ENCODE measurements at places on chromosomes 2 and 18. TPM values are rescaled to one million over a fixed set of nuclear protein-coding genes. Genes with fewer than 3 reads are reported as not detected.
A peak's percentile ranks its signal among the peaks of the same experiment; 100 is the strongest.

The PMAIP1 gene
- 11.6 TPM for total RNA-seq

The POTEE gene
- 0.12 TPM for total RNA-seq

The CYS1 gene
- 0.52 TPM for total RNA-seq

The C2orf80 gene
- total RNA-seq: not detected

The NFE2L2 gene
- total RNA-seq: 179 TPM

The GRHL1 gene
- 123 TPM for total RNA-seq

The FAM161A gene
- total RNA-seq: 1.3 TPM

The PROKR1 gene
- total RNA-seq: not detected

The EGR4 gene
- total RNA-seq: not detected

The PRKAG3 gene
- not detected for total RNA-seq

The FHOD3 gene
- 3.0 TPM for total RNA-seq

The CHRNA1 gene
- not detected for total RNA-seq

The ERICH2 gene
- not detected for total RNA-seq

- no peak for ATAC-seq
Measured at GRCh38 chr18:44651478-44651877, 29.2 kb upstream of the SETBP1 start.

- no peak for ATAC-seq
Measured at GRCh38 chr2:196376984-196377877, 205.9 kb upstream of the STK17B start.

DNA sequence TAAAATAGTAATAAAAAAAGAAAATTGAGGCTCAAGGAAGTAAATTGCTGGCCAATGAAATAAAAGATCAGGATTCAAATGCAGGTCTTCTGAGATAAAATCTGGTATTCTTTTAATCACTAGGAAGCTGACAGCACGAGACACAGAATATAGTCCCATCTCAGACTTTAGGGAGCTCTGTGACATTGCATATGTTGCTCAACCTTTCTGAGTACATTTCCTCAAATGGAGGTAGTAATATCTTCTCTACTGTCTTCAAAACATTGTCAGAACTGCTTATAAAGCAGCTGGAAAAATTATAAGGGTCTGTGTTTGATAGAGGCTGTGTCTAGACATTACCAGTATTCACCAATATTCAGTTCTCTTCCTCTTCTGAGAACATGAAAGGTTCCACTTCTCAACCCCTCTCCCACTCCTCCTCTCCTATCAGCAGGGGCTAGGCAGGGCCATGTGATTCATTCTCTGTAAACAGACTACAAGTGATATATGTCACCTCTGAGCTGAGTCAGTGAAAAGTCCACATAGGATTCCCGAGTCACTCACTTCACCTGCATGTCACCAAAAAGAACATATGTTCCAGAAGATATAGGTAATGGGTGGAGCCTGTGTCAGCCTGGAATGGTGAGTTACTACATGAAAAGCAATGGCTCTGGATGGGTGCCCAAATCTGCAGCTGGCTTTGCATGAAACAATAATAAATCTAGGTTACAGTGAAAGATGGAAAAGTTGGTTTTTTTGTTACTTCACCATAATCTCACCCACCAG lies 7.1 kb downstream of the KCNE4 start:
- no peak for ATAC-seq

DNA sequence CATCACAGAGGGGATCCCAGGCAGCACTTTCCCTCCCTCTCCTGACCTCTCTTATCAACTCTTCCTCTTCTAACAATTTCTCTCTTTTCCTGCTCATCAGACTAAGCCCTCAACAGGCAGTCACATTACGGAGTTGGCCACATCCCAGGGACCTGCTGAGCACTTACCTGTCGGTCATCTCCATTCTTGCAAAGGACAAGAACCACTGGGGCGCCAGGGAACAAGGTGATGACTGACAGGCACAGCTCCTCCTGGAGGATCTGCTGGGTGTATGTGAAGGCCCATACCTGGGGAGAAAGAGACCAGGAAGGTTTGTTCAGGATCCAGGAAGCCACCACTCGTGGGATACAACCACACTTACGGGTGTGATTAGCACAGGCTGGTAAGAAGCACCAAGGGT lies 104.8 kb upstream of the CAPN13 start:
- ATAC-seq: no peak

DNA sequence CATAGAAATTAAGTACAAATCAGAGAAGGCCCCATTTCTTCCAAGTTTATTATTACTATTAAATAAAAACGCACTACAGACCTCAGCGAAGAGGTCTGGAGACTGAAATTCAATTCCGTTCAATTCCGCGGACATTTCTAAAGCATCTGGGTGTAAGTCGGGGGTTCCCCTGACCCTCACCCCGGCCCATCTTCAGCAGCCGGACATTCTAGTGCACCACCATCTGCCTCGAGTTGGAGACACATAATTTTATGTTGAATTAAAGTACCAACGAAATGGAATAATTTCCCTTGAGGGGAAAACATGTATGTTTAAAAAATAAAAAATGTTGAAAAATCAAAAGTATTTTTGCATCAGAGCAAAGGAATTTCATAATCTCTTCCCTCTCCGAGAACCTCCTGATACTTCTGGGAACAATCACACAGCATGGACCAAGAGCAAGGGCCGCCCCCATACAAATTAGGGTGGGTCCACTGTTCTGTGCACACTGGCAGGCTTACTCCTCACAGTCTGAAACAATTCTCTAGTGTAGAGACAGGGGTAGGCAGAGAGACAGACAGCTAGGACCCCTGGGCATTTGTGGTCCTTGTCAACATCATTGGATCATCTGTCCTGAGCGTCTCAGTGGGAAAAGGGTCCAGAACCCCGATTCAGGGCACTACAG lies 29.3 kb downstream of the MBP start:
- no peak for ATAC-seq

DNA sequence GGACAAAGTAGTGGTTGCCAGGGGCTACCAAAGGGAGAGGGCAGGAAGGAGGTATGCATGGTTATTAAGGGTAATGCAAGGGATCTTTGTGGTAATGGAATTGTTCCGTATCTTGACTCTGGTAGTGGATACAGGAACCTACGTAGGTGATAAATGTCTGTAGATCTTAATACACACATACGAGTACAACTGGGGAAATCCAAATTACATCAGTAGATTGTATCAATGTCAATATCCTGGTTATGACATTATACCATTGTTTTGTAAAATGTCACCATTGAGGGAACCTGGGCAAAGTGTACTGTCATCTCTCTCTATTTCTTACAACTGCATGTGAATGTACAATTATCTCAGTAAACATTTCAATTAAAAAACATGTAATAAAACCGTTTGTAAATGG lies 56.2 kb downstream of the ALPK2 start:
- no peak for ATAC-seq

DNA sequence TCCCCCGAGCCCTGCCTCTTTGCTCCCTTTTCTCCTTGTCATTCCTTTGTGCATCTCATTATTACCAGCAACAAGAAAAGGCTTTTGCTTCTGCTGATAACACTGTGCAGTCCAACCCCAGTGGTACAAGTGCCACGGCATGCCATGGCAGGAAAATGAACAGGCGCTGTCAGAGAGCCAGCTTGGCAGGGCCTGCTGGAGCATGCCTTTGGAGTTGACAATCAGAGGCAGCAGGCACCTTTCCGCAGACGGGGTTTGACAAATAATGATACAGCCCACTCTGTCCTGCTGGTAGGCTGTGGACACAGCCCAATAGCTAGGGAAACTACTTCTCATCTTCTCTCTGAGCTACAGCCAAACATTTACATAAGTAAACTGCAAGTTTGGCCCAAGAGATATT lies 243.9 kb upstream of the LRRTM1 start:
- ATAC-seq: no peak

DNA sequence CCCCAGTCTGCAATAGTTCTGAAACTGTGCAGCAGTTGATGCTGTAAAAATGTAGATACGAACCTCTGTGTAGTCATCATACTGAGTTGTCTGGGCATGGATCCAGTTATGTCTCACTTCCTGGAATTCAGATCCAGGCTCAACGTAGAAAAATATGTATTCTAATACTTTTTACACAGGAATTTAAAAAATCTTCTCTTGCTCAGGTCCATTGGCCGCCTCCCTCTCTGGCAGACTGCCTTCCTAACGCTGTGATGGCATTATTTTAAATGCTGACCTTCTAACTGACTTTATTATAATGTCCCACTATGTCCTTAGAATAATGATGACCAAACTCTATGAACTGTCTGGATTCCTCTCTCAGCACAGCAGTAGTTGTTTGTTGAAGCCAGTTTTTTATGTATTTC lies 119.6 kb downstream of the FEZ2 start:
- ATAC-seq: peak; percentile 26

DNA sequence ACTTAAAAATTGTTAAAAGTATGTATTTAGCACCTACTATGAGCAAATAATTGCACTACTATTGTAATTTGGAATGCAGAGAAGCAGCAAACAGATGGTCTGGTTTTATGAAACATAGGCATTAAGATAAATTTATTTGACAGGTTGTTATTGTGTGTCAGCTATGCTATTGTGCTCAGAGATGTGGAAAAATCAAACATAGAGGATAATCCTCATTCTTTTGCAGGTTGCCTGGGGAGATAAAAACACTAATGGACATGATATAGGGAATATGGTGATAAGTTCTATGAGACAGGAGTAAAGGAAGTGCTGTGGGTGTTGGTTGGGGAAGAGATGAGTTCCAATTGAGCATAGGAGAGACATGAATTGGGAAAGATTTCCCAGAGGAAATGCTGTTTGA lies 71.3 kb downstream of the PPP1R1C start:
- ATAC-seq: no peak

DNA sequence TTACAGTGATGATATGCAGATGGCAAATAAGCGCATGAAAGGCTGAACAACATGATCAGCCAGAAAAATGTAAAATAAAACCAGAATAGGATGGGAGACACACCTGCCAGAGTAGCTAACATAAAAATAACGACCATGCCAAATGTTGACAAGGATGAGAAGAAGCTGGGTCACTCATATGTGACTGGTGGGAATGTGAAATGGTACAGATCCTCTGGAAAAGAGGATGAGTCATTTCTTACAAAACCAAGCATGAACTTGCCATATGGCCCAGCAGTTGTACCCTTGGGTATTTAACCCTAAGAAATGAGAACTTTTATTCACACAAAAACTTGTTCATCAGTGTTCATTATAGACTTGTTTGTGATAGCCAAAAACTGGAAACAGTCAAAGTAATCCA lies 143.8 kb downstream of the SH3BP4 start:
- ATAC-seq: no peak

- peak; percentile 38 for ATAC-seq
Measured at GRCh38 chr2:96251721-96252292, 14.0 kb downstream of the TMEM127 start.

DNA sequence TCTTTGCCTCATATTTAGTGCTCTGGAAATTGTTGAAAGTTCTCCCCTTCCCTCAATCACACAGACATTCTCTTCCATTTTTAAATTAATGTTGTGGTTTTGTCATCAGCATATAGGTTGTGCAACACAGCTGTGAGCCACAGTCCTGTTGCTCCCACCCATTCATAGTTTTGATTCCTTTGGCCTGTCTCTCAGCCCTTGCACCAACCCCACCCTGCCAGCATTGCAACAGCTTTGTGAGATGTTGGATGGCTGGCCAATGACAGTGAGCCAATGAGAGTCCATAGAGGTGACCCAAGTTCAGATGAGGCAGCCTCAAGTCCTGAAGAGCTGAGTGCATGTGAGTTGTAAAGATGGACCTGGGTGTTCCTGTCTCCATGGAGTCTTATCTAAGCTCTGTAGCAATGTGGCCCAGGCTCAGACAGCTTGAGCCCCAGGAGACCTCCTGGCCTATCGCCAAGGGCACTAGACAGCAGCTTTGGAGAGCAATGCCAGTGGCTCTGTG lies 775.5 kb downstream of the RNF144A start:
- no peak for ATAC-seq

GRCh38 chr2:545711-546650 lies 131.2 kb downstream of the TMEM18 start:
- ATAC-seq: no peak

GRCh38 chr2:216578325-216578724 lies 54.9 kb upstream of the IGFBP2 start:
- ATAC-seq: no peak

DNA sequence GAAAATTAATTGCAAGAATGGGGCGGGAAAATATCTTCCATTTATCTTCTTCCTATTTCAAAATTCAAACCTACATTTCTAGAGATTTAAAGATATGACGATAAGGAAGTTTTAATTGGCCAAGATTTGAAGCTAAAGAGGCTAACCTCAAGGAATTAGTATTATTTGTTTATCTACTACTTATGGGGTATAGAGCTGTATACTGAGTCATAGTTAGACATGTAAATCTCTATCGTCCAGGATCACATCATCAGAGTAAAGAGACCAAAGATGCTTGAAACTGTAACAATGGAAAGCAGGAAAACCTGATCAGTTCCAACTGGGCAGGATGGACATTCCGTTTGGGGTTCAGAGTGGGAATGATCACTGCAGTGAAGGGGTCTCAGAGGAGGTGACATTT lies 95.2 kb upstream of the KLF7 start:
- ATAC-seq: no peak

GRCh38 chr2:233142355-233142897 lies 82.3 kb downstream of the INPP5D start:
- ATAC-seq: peak; percentile 25

DNA sequence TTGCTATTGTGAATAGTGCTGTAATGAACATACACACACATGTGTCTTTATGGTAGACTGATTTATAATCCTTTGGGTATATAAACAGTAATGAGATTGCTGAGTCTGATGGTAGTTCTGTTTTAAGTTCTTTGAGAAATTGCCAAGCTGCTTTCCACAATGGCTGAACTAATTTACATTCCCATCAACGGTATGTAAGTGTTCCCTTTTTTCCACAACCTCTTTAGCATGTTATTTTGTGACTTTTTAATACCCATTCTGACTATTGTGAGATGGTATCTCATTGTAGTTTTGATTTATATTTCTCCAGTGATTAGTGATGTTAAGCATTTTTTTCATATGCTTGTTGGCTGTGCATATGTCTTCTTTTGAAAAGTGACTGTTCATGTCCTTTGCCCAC lies 86.7 kb downstream of the TTC27 start:
- ATAC-seq: no peak
